AG09309 (cell line): ENCODE measurements at places on chromosomes 1 and 21.

DNA sequence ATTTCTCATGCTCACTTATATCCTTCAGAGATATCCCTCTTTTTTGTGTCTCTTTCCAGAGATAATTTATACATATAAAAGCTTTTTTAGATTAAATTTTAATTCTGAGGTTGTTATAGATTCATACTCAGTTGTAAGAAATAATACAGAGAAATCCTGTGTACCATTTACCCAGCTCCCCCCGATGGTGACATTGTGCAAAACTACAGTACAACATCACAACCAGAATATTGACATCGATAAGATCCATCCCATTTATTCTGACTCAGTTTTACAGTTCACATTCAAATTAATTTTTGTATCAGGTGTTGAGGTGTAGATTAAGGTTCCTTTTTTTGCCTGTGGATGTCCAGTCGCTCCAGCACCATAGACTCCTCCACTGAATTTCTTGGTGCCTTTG, 14.3 kb downstream of the DMRTB1 start:
- DNase-seq: no peak

- no peak for DNase-seq
These were observed 779 bp downstream of the SON start for GRCh38 chr21:33543505-33544129.

GRCh38 chr1:77370161-77370560, 88.3 kb downstream of the AK5 start:
- DNase-seq: no peak

DNA sequence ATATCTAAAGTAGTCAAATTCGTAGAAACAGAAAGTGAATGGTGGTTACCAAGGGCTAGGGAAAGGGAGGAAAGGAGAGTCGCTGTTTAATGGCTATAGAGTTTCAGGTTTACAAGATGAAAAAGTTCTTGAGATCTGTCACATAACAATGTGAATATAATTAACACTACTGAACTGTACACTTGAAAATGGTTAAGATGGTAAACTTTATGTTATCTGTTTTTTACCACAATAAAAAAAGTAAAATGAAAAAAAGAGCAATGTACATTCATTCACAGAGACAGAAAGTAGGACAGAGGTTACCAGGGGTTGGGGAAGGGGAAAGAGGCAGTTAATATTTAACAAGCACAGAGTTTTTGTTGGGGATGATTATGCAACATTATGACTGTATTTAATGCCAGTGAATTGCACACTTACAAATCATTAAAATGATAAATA, 53.3 kb upstream of the SEC16B start:
- DNase-seq: no peak

DNA sequence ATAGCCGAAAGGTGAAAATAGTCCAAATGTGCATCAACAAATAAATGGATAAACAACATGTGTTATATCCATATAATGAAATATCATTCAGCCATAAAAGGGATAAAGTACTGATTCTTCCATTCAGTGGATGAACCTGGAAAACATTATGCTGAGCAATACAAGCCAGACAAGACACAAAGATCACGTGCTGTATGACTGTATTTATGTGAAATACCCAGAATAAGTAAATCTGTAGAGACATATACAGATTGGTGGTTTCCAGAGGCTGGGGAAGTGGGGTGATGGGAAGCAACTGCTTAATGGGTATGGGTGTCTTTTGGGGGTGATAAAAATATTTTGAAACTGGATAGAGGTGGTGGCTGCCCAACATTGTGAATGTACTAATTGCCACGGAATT, 13.3 kb upstream of the GSTM4 start:
- no peak for DNase-seq

DNA sequence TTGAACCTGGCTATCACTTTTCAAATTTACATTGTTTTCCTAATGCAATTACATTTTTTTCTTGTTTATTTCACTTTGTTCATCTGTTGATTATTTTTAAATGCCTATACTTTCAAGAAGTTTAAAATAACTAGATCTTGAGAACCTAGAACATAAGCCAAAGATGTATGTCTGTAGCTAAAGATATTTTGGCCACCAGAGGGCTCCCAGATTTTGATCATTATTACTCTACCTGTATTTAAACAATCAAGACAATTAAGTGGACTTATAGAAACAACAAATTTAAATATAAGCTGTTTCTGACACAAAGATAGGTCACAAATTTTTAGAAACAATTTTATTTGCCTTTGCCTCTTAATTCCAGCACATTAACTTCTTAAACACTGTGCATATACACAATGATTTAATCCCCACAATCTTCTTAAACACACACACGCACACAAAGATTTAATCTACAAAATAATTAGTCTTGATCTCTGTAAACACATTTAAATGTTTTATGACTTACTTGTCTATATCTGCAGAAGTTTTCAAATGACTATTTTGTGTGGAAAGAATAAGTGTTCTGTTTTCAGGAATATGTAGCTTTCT, 380.0 kb downstream of the DSCAM start:
- no peak for DNase-seq

GRCh38 chr1:197103300-197103699, 36.2 kb upstream of the F13B start:
- DNase-seq: no peak

- no peak for DNase-seq
These were observed 64.2 kb downstream of the ACOT7 start for GRCh38 chr1:6329396-6329795.

DNA sequence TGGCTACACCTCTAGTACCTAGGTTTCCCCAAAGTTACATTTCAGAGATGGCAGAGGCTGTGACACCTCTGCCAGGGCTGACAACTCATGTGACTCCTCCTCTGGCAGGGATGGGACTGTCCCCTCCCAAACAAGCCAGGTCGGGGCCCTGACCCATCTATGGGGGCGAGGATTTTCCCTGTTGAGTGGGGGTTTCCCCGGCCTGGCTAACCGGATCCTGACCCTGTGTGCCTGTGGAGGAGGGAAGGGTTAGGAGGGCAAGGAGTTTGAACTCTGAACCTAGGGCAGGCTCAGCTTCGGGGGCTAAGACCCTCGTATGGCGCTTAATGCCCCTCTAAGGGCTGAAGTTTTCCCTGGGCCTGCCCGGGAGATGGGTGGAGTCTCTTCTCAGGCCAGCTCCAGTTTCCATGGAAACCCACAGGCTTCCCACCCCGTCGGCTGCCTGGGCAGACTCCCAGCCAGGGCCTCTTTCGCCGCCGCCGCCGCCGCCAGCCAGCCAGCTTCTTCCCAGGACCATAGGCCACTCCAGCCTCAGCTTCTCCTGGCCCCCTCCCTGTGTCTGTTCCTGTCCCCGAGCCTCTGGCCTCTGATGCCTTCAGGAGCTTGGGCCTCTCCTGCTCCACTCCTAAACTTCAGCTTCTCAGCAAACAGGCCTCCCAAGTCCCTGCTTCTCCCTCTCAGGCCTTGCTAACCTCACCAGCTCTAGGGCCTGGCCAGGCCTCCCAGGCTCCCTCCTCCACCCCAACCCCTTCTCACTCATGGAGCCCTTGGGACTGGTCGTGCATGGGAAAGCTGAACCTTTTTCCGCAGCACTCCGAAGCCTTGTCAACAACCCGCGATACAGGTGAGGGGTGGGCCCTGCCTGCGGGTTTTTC, at the start of gene BTBD19:
Gene BTBD19 (plus strand): TSS at position 461 of the 875 bp plus-strand sequence. CDS start 298 bp downstream, at position 759.
- DNase-seq: no peak

- no peak for DNase-seq
These were observed 644 bp downstream of the UBE4B start for GRCh38 chr1:10033359-10033845.

DNA sequence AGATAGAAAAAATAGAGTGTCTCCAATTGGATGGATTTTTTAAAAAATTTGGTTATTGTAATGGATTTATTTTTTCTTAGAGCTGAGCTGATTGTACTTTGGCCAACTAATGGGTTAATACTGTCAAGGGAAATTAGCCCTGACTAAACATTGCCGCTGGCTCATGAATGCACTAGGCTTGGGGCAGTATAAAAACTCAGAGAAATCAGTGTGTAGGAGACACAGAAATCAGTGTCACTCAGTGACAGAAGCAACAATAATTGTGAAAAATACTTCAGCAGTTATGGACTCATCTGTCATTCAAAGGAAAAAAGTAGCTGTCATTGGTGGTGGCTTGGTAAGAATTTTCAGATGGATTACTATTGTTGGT, at the start of gene KMO:
Gene KMO (plus strand): TSS at position 217 of the 370 bp plus-strand sequence. CDS start 67 bp downstream, at position 284.
- no peak for DNase-seq

DNA sequence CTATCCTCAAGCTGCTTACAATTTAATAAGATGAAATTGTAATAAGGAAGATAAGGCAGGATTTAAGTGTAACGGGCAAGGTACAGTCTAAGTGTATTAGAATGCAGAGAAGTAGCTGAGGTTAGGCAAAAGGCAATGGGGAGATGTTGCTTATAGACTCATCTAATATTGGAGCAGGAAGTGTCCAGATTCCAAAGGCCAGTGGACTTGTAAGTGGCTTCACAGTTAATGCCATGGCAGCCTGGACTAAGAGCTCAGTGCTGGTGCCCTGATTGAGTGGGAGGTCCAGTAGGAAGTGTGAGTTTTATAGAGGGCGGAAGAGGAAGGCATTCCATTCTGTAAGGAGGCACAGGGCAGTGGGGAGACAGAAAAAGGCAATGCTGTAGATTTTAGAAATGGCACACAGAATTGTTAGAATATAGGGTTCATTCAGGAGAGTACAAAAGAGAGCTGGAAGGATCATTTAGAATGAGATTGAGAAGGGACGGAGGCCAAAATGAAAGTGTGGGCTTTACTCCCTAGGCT, 12.6 kb downstream of the MAP3K21 start:
- no peak for DNase-seq

DNA sequence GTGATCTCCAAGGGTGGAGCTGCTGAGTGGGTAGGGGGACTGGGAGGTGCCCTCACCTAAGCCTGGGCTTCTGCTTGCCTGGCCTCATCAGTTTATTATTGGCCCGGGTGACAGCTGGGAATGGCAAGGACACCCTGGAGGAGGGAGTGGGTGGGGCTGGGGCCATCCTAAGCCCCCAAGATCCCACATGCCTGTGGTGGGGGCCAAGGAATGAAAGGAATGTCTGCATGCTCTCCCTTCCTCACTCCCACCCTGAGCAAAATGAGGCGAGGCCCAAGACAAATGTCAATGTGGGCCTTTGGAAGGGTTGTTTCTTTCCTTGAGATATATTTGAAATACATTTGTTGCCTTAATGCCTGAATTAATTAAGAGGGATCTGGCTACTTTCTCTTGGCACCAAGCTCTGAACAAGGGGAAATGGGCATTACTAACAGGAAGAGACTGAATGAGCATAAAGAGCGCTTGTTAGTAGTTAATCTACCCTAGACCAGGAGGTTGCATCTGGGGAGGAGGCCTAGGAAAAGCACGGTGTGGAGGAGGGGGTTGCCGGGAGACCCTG, 19.7 kb upstream of the CHI3L1 start:
- no peak for DNase-seq

GRCh38 chr1:189131576-189131975, 1346.1 kb downstream of the BRINP3 start:
- no peak for DNase-seq

GRCh38 chr1:85462931-85463649, 1.9 kb downstream of the DDAH1 start:
- no peak for DNase-seq

DNA sequence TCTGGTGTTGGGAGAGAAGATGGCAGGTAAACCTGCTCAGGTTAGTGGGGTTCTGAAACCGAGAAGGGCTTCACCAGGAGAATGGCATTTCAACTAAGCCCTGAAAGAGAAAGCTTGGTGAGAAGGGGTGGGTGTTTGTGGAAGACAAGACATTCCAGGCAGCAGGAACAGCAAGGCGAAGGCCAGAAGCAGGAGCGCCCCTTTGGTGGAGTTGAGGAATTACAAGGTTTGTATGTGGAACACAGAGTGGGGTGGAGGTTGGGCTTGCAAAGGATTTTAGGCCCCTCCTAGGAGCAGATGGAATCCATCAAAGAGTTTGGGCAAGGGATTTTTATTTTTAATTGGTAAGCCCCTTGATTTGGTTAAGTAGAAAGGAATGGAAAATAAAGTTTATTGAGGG, 24.8 kb upstream of the ELOA start:
- no peak for DNase-seq

GRCh38 chr1:27132624-27133023, 22.3 kb downstream of the SLC9A1 start:
- no peak for DNase-seq

GRCh38 chr1:177246710-177247580, 76.2 kb downstream of the BRINP2 start:
- DNase-seq: no peak

DNA sequence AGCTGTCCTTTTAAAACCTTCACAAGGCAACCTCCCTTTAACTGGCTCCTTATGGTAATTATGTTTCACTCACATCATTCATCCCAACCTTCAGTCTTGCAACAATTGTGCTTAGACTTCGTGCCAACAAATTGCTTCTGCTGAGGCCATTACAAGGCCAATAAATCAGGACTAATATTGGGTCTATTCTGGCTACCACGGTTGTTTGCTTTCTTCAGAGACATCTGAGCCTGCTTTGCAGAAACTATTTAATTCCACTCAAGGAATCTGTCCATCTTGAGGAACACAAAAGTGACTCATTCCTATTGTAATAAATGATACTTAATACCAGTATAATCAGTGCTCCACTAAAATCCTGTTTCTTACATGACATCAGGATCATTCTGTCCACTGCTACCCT, 2.6 kb upstream of the GSTM4 start:
- DNase-seq: no peak

DNA sequence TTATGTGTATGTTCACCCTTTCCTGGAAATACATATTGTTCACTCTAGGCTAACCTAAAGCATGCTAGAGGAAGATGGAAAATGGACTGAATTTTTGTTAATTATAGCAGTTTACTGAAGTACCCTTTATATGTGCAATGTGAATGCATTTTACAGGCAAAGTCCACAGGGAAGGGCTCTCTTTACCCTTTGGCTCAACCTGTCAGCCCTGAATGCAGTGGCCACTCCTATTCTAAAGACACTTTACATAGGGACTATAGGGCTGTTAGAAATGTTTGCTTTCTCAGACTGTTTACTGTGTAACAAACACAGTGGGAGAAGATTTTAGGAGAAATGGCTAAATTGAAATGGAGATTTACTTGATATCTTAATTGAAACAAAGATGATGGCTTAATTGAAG, 78.5 kb downstream of the BRINP2 start:
- no peak for DNase-seq

DNA sequence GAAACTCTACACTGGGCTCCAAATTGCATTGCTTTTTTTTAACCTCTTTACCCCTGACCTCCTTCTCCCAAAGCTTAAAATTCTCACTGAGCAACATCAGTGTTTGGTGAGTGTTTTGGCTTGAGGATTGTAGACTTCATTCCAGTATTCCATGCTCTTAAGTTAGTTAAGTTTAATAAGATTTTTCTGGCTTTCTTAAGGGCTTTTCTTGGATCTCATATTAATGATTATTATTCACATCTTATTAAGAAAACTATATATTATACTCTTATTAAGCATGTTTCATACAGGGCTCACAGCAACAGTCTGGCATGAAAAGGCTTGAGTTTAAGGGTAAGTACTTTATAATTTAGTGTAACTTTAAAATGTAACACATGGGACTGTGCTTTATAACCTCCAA, 141.8 kb downstream of the DISP1 start:
- no peak for DNase-seq

DNA sequence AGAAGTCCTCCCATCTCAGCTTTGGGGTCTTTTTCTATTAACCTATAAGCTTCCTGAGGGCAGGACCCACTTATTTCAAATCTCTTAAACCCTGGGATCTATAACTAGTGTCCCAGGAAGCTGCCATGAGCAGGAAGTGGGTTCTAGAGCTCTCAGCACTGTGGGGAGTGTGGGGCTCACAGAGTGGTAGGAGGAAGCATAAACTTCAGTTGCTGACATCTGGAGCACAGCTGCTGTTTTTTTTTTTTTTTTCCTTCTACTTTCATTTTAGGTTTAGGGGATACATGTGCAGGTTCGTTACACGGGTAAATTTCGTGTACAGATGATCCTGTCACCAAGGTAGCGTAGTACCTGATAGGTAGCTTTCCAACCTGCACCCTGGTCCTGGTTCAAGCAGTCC, 59.3 kb downstream of the AK4 start:
- DNase-seq: no peak
